NCI-H460 (cell line): ENCODE measurements at places on chromosomes 5 and 9. TPM values are rescaled to one million over a fixed set of nuclear protein-coding genes. Genes with fewer than 3 reads are reported as not detected.
A peak's percentile ranks its signal among the peaks of the same experiment; 100 is the strongest.

GRCh38 chr9:132588098-132588497, 5.7 kb downstream of the BARHL1 start:
- no peak for DNase-seq

DNA sequence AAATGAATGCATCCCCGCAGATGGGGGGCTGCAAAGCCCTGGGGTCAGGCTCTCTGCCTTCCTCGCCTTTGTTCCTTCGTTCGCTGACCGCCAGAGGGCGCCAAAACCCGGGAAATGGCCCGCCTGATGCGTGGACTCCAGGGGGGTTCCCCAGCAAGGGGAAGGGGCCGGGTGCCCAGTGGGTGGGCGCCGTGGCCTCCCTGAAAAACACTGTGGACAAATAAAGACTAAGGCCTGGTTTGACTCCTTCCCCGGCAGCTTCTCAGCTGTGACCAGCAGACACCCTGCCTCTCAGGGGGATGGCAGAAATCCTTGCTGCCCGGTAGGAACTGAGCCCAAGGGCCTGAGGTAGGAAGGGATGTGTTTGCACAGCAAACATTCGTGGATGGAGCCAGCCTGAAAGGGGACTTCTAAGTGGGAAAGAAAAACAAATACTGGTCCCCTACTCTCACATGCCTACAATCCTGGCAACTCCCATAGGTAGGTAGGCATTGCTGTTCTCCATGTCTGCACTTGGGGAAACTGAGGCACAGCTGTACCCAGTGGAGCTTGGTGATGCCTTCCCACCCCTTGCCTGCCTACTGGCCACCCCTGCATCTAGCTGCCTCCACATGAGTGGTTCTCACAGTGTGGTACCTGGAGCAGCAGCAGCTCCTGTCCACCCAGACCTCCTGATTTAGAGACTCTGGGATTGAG, 57.7 kb downstream of the DUSP1 start:
- peak; percentile 45 for DNase-seq

DNA sequence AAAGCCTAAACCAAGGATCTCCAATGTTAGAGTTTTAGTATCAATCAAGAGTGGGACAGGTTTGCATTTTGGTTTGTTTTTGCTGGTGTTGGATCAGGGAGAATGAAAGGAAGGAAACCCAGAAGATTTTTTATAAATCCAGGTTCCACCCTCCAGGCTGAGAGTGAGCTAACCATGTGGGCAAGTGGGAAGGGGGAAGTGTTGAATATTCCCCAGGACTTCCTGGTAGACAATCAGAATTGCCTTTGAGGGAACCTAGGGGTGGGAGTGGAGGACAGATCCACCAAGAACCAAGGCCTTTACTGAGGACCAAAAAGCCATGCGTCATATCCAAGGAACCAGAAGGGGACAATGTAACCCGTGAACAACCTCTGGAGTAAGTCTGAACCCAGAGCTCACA, 33.5 kb upstream of the PIK3R1 start:
- no peak for DNase-seq

DNA sequence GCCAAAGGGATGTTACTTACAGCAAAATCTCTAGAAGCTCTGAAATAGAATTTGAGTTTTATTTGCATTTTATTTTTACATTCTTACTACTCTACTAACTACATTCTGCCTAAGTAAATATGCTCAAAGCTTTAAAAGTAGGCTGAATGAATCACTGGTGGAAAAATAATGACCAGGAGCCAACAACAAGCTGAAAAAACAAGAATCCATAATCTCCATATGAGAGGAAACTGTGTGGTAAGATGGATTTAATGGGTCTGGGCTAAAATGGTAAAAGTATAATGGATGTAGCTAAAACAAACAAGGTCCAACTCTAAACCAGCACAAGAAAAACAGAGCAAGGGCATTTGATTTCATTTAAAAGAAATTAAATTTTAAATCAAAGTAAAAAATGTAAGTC, 525.8 kb upstream of the FTMT start:
- no peak for DNase-seq

- no peak for DNase-seq
Measured at GRCh38 chr5:109703829-109704228, 14.1 kb downstream of the MAN2A1 start.

Gene ANKRD31
- 0.14 and 0.17 TPM in 2 replicates for total RNA-seq
